Left colon (tissue), 2 donors: ENCODE measurements at places on chromosomes 1 and 21.

DNA sequence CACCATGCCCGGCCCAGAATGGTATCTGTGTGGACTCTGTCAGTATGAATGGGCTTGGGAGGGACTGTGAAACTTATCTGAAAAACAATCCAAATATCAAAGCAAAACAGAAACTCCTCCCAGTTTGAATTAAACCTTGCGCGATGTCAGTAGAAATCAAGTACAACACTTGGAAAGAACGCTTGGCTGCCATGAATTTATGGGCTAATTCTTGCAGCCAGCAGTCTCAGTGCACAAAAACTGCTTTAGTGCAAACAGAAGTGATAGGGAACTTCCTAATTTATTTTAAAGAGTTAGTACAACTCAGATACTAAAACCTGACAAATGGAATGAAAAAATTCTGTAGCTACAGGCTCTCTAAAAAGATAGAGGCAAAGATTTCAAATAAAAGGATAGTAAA, 8.5 kb downstream of the CLCA1 start:
- no peak for DNase-seq

GRCh38 chr1:228387321-228387720, 19.3 kb downstream of the TRIM11 start:
- DNase-seq: no peak

GRCh38 chr1:21932127-21932526, 5.0 kb downstream of the HSPG2 start:
- no peak for DNase-seq

DNA sequence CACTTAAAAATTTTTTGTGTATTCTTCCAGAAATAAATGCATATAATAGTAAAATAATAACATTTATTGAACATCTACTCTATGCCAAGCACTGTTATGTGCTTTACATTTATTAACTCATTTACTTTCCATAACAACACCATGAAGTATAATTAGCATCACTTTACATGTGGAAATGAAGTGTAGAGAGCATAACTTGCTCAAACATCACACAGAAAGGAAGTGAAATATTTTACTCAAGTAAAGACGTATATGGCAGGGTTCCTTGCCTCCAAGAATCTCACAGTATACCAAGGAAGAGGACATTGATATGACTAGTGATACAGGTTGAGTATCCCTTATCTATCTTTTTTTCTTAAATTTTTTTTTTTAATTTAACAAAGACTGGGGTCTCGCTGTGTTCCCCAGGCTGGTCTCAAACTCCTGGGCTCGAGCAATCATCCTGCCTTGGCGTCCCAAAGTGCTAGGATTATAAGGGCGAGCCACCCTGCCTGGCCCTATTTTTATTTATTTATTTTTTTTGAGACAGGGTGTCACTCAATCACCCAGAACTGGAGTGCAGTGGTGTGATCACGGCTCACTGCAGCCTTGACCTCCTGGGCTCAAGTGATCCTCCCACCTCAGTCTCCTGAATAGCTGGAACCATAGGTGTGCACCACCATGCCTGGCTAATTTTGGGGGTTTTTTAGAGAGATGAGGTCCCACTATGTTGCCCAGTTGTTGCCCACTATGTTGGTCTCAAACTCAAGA, 7.7 kb upstream of the CLIC4 start:
- DNase-seq: no peak

DNA sequence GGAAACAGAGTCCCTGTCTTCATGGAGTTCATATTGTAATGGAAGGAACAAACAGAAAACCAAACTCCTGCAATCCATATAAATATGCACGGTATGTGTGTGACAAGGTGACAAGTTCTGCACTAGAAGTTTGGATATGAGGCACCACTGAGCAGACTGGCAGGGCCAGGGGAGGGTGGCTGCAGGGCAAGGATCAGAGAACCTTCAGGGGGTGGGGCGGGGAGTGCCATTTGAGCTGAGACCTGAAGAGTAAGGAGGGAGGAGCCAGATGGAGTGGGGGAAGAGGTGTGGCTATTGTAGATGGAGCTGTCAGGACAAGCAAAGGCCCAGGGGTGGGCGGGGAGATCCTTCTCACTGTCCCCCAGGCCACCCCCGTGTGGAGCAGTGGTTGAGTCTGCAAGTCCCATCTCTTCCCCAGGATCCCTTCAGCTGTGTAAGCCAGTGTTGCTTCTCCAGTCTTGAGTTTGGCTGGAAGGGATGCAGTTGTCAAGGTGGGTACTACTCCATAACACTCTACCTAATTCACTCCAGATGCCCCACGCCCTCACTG, 76.4 kb downstream of the ATP5PO start:
- no peak for DNase-seq

GRCh38 chr1:211764701-211765100, 65.9 kb downstream of the LPGAT1 start:
- no peak for DNase-seq
